ENCODE measurements at places on chromosomes 2 and 18. TPM values are rescaled to one million over a fixed set of nuclear protein-coding genes. Genes with fewer than 3 reads are reported as not detected.

DNA sequence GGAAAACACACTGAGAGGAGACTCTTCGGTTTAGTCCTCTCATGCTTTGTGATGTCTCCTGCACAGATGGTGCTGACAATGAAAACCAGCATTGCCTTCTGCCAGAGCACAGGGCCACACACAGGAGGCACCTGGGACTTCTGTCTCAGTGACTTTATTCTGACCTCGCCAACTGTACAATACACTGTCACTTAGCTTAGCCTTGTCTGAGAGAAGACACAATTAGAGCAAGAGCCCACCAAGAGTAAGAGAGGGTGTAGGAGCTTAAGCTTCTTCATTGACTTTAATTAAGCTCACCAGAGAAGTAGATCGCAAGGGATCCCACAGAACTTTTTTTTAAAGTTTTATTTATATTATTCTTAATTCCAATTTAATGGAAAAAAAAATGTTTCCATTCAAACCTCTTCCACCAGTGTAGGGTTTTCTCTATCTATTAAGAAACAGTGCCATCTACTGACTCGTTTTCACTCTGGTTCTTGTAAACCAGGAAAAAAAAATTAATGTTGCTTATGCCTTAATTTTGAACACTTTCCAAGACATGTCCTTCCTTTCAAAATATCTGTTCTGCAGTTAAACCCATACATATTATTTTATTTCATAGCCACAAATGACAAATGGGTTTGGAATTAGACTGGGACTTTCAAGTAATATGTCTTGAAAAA lies 42.4 kb upstream of the DDX18 start:
- H3K4me3 ChIP-seq: no peak overlapping the region
- H3K4me1 ChIP-seq: 0 out of 2 replicates have a peak, but pooled peaks cover 3% of the 10 kb centered on the region
- no peaks in the 10 kb centered on the region for H3K36me3 ChIP-seq
- H3K27ac ChIP-seq: no peak overlapping the region

DNA sequence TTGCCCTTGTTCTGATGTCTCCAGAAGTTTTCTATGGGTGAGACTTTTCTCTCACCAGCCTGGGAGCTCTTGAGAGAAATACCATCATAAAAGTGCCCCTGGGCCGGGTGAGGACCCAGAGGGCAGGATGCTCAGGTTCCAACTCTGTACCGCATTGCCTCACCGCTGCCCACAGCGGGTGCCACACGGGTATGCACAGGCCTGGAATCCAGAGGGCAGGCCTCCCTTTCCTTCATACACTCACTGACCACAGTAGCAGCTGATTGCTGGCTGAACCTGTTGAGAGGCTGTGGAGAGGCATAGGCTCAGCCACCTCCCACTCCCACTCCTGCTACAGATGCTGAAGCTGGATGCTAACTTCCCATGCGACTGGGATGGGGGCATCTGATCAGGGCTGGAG lies 293.8 kb downstream of the CYP26B1 start:
- no peaks in the 10 kb centered on the region for H3K4me1 ChIP-seq
- no peaks in the 10 kb centered on the region for H3K27me3 ChIP-seq
- no peak overlapping the region for H3K4me3 ChIP-seq
- no peak overlapping the region for H3K27ac ChIP-seq

DNA sequence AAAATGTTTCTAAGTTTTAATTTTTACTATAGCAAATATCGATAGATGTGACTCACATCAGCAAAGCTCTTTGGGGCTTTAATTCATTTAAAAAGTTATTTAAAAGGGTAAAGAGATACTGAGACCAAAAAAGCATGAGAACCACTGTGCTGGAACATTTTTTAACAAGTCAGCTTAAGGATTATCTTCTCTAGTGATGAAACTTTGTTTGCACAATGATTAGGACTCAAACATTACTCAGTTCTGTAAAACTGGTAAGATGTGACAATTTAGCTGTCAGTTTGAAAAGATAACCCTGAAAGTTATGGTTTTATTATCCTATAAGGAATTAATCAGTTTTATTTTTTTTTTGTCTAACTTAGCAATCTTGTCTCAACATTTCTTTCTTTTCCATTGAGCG lies 301.4 kb downstream of the TSN start:
- no peak overlapping the region for H3K4me3 ChIP-seq
- H3K27me3 ChIP-seq: no peaks in the 10 kb centered on the region
- no peak for DNase-seq
- peaks cover 4% of the 10 kb centered on the region for H3K4me1 ChIP-seq
- H3K36me3 ChIP-seq: peaks cover 9% of the 10 kb centered on the region
- no peak overlapping the region for H3K27ac ChIP-seq

- H3K36me3 ChIP-seq: no peaks in the 10 kb centered on the region
- no peaks in the 10 kb centered on the region for H3K4me1 ChIP-seq
- H3K4me3 ChIP-seq: no peak overlapping the region
- H3K27me3 ChIP-seq: no peaks in the 10 kb centered on the region
Observed at GRCh38 chr2:109318150-109318948, 189.3 kb downstream of the SH3RF3 start.

DNA sequence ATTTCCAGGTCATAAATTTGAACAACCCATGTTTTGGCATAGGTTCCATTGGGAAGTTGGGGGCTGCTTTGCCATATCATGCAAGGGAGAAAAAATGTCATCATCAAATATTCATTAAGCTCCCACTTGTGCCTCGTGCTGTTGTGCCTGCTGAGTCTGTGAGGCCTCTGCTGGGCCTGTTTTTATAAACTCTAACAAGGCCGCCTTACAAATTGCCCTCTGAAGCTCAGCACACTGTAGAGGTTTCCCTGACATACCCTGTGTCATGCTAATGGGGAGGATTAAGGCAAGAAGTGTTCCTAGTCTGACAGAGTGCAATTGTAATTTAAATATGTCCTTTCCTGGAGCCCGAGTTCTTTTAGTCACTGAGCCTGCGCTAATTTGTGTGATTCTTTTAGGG lies 17.6 kb downstream of the OSBPL6 start:
- no peaks in the 10 kb centered on the region for H3K4me1 ChIP-seq
- H3K27me3 ChIP-seq: peaks cover 13% of the 10 kb centered on the region
- no peaks in the 10 kb centered on the region for H3K36me3 ChIP-seq
- no peak overlapping the region for H3K27ac ChIP-seq
- peak overlapping the region; percentile 53 for H3K4me3 ChIP-seq

- no peaks in the 10 kb centered on the region for H3K36me3 ChIP-seq
- no peak overlapping the region for H3K27ac ChIP-seq
- H3K4me3 ChIP-seq: no peak overlapping the region
- H3K4me1 ChIP-seq: no peaks in the 10 kb centered on the region
- DNase-seq: no peak
Observed at GRCh38 chr2:135021618-135022017, 25.6 kb downstream of the MAP3K19 start.

DNA sequence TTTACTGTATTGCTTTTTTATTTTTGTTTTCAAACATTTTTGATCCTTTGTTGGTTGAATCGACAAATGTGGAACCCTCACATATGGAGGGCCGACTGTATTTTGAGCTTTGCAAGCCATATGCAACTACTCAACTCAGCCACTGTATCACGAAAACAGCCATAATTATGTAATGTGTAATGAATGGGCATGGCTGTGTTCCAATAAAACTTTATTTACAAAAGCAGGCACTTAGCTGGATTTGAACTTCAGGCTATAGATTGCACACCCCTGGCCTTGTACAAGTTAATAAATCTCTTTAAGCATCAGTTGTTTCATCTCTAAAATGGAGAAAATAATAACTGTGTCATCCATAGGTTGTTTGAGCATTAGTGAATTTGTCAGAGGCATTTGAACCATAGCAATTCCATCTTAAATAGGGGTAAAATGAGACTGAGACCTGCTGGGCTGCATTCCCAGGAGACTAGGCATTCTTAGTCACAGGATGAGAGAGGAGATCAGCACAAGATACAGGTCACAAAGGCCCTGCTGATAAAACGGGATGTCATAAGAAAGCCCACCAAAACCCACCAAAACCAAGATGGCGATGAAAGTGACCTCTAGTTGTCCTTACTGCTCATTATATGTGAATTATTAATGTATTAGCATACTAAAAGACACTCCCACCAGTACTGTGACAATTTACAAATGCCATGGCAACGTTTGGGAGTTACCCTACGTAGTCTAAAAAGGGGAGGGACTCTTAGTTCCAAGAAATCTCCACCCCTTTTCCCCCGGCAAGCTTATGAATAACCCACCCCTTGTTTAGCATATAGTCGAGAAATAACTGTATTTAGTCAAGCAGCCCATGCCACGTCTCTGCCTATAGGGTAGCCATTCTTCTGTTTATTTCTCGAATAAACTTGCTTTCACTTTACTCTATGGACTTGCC lies 13.7 kb upstream of the LTBP1 start:
- H3K4me1 ChIP-seq: peaks cover 13% of the 10 kb centered on the region
- no peak overlapping the region for H3K27ac ChIP-seq
- no peak for DNase-seq
- no peaks in the 10 kb centered on the region for H3K36me3 ChIP-seq
- no peaks in the 10 kb centered on the region for H3K27me3 ChIP-seq
- H3K4me3 ChIP-seq: no peak overlapping the region

DNA sequence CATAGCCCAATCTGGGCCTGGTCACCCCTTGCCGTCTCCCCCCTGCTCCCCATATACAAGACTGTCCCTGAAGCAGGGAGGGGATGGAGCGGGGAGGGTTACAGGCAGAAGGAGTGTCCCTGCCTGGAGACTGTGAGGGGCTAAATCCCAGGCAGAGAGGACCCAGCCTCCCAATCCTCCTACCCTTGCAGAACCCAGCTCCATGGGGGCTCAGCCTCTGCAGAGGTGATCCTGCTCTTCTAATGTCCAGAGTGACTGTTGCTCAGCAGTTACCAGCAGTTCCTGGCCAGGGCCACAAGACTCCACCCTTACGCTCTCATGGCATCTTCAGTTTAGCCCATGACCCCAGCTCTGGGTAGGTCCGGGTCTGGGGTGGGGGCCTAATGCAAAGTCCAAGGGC lies 58.1 kb downstream of the COA5 start:
- no peaks in the 10 kb centered on the region for H3K27me3 ChIP-seq
- H3K36me3 ChIP-seq: peaks cover 56% of the 10 kb centered on the region
- H3K4me1 ChIP-seq: no peaks in the 10 kb centered on the region
- H3K4me3 ChIP-seq: no peak overlapping the region

CPO gene
- total RNA-seq: 0.66 TPM

SLC38A11 gene
- not detected for total RNA-seq

LYG2 gene
- not detected for total RNA-seq

GPR55 gene
- not detected for total RNA-seq
